Esophagus squamous epithelium (tissue), 5 donors: ENCODE measurements at places on chromosomes 16 and 17. TPM values are rescaled to one million over a fixed set of nuclear protein-coding genes. Genes with fewer than 3 reads are reported as not detected.

Gene HID1
- total RNA-seq, result 1.8 TPM

Gene CMTM1
- total RNA-seq, result not detected

GRCh38 chr16:18809165-18809564, 7.8 kb upstream of the ARL6IP1 start:
- H3K27ac ChIP-seq, result no peak overlapping the region
- H3K36me3 ChIP-seq, result peaks cover 90% of the 10 kb centered on the region
- no peak overlapping the region for H3K4me3 ChIP-seq

GRCh38 chr17:44333371-44333770, 8.7 kb upstream of the SLC25A39 start:
- no peak overlapping the region for H3K27ac ChIP-seq
- H3K4me1 ChIP-seq, result peaks cover 5% of the 10 kb centered on the region
- H3K36me3 ChIP-seq, result no peaks in the 10 kb centered on the region
- H3K27me3 ChIP-seq, result no peaks in the 10 kb centered on the region

DNA sequence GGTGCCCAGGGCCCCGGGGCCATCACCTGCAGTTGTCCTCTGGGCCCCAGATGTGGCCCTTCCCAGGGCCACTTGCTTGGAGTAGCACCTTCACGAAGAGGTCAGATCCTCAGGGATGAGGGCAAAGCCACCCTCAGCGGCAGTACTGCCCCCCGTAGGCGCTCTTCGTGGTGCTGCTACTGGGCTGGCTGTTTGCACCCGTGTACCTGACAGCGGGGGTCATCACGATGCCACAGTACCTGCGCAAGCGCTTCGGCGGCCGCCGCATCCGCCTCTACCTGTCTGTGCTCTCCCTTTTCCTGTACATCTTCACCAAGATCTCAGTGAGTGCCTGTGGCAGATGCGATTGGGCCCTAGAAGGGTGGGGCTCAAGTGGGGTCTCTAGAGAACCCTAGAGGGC, 2.6 kb downstream of the SLC5A2 start:
- H3K27ac ChIP-seq, result no peak overlapping the region
- H3K4me3 ChIP-seq, result no peak overlapping the region
- H3K27me3 ChIP-seq, result peaks cover 44% of the 10 kb centered on the region
- H3K4me1 ChIP-seq, result peaks cover 19% of the 10 kb centered on the region
- no peaks in the 10 kb centered on the region for H3K36me3 ChIP-seq

Gene ABCC12
- total RNA-seq, result not detected

DNA sequence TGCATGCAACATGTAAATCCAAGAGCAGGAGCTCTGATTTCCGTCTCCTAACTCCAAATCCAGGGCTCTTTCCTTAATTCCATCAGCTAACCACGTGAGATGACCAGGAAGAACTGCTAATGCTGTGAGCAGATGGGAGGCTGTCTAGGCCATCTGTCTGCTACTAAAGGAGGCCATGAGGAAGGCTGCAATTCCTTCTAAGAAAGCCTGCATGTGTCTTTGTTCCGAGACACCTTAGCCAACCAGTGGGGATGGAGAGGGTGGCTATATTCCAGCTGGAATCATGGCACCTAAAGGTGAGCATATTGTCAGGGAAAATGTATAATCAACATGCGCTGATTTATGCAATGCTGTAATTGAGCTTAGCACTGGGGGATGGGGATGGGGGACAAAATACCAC, 267.2 kb upstream of the CDH5 start:
- no peaks in the 10 kb centered on the region for H3K4me1 ChIP-seq
- DNase-seq, result no peak
- H3K27ac ChIP-seq, result no peak overlapping the region

- no peaks in the 10 kb centered on the region for H3K27me3 ChIP-seq
- peaks cover 30% of the 10 kb centered on the region for H3K4me1 ChIP-seq
- H3K36me3 ChIP-seq, result no peaks in the 10 kb centered on the region
- no peak overlapping the region for H3K4me3 ChIP-seq
Measured at GRCh38 chr16:17367923-17368322, 102.8 kb downstream of the XYLT1 start.

Gene SHCBP1
- 13.7 TPM for total RNA-seq

Gene ZNF267
- total RNA-seq, result 14.7 TPM

Gene KRTAP9-4
- total RNA-seq, result not detected

Gene CIITA
- total RNA-seq, result 7.7 TPM

GRCh38 chr16:6284731-6285130, 1047.9 kb upstream of the RBFOX1 start:
- no peaks in the 10 kb centered on the region for H3K27me3 ChIP-seq

Gene SCARF1
- 2.7 TPM for total RNA-seq

DNA sequence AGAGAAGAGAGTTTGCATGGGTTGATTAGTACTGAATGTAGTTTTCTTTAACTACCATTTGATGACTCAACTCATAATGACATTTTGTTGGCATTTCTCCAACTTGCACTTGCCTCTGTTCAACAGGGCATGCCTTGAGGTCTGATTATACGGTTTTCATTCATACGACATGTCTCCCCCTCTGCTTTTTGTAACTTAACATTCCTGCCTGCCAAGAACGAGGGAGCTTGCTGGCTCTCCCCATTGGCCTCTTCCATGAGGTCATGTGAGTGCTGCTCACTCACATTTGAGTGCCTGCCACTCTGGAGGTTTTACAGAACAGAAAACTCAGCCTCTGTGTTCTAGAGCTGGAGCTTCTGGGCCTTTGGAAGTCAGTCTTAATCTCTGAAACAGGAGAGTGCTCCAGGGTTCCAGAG, 19.7 kb downstream of the MAP2K6 start:
- peaks cover 8% of the 10 kb centered on the region for H3K4me1 ChIP-seq
- H3K27me3 ChIP-seq, result no peaks in the 10 kb centered on the region
- DNase-seq, result no peak
- no peaks in the 10 kb centered on the region for H3K36me3 ChIP-seq

Gene RBFOX1
- not detected for total RNA-seq

Gene CMTM4
- total RNA-seq, result 15.5 TPM

- no peak for DNase-seq
- peaks cover 7% of the 10 kb centered on the region for H3K27me3 ChIP-seq
- H3K27ac ChIP-seq, result peak overlapping the region; percentile 83
- peak overlapping the region; percentile 82 for H3K4me3 ChIP-seq
- H3K36me3 ChIP-seq, result peaks cover 8% of the 10 kb centered on the region
Measured at GRCh38 chr16:31472709-31473203, 804 bp downstream of the TGFB1I1 start.

- H3K4me1 ChIP-seq, result no peaks in the 10 kb centered on the region
- no peaks in the 10 kb centered on the region for H3K27me3 ChIP-seq
- no peak overlapping the region for H3K4me3 ChIP-seq
- no peak overlapping the region for H3K27ac ChIP-seq
- no peak for DNase-seq
- H3K36me3 ChIP-seq, result no peaks in the 10 kb centered on the region
Measured at GRCh38 chr17:71625330-71625729, 495.5 kb upstream of the SOX9 start.

DNA sequence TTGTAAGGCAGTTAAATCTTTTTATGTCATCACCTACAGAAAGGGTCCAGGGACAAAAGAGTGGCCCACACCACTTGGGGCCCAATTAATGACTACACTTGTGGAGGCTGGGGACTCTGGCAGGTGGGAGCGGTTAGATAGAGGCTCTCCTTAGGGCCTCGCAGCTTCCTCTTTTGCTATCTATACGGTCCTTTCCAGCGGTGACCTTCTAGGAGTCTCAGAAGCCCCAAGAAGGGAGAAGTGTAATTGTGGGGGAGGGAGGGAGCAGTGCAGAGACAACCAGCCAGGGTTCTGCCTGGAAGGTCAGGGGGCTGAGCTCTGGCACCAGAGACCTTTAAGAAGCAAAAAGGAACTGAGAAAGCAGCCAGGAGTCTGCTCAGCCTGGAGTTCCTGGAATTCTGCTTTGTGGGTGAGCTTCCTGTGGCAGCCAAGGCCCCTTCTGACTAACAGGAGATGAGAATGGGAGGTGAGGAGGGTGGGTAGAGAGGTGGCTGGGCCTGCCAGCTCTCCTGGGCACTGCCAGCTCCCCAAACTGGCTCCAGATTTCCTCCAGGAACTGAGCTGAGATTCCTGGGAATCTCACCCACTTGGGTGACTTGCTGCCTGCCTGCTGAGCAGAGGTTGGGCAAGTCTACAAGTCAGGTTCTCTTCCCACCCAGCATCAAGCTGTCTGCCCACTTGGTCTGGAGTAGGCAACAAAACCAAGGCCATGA, 16.3 kb upstream of the MAP3K14 start:
- DNase-seq, result no peak
- H3K4me3 ChIP-seq, result no peak overlapping the region
- H3K27ac ChIP-seq, result peak overlapping the region; percentile 45
- no peaks in the 10 kb centered on the region for H3K36me3 ChIP-seq

Gene TNFRSF17
- total RNA-seq, result not detected
